NT2/D1 (cell line): ENCODE measurements at places on chromosomes 4 and X.

DNA sequence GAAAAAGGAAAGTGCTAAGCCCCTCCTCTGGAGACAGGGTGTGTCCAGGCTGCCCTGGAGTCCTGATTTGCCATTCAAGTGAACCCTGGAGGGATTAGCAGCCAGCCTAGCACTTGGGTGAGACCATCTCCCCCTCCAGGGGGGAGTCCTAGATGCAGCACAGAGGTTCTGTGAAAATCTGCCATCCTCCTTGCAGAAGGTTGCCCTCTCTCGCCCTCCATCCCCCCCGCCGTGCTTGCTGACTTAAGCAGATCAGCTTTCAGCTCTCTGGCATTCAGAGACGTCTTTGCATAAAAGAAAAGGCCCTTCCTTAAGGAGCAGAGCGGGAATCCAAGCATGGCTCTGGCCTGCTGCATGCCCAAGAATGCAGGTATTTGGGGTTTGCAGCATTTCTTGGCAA is 102.1 kb upstream of the SCML1 start:
- DNase-seq = peak; percentile 93

DNA sequence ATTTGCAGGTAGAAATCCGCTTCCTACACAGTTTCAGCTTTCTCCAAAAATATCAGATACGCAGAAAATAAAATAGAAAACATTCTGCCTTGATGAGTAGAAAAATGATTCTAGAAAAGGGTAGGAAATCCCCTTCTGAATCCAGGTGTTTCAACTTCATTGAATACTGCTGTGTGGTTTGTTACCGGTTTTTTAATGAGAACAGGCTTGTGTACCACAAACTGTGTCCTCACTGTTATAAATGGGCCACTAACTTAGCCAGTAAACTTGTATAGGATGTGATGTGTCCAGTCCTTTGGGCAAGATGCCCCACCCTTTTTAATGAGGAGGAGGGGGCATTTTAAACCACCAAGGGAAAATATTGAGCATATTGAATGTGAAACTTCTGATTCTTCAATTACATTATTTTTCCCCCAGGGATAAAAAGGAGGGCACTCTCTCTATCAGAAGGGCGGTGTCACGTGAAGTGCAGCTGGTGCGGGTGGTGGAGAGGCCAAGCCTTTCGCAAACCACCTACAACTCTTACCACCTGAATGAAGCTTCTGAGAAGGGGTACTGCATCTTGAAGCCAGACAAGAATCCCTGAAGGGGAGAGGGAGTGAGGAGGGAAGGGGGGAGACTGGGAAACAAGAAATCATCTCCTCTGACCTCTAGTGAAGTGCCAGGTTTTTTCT is 4.5 kb downstream of the CXXC4 start:
- DNase-seq = no peak

- no peak for DNase-seq
Measured at GRCh38 chrX:14546190-14546589, 16.9 kb downstream of the GLRA2 start.

DNA sequence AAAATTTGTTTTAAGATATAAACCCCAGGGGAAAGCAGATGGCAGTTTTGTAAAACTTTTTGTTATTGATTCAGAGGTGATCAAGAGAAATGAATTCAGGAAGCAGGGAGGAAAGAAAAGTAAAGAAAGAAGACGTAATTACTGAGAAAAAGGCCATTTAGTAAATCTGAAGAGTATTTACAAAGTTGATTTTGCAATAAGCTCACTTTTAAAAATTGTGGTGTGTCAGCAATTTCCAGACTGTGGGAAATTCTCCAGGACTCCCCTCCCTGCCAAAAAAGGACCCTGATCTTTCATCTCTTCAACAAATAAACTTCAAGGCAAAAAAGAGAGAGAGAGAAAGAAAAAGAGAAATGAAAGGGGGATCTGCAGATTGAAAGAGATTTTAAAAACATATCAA is 36.6 kb downstream of the PCYT1B start:
- no peak for DNase-seq

DNA sequence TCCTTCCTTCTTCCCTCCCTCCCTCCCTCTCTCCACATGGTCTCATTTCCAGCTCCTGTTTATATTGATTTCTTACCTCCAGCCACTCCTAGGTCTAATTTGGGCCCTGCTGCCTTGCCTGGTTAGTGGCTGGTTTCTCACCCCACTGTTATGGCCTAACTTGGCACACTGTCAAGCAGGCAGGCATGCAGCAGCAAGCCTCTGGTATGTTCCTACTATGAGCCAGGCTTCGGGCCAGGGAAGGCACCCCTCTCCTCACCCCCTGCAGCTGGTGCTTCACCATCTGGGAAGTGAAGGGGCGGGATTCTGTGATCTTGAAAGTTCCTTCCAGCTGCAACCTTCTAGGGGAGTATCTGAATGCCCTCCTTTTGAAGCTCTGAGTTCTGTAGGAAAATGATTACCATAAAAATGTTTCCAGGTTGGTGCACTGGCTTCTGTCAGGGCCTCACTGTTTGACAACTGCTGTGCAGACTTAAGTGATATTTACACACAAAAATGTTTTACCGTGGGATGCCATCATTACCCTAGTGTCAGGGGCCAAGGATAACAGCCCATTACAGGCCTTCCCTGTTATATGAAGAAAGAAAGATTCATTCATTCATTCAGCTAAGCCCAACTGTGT is 10.1 kb upstream of the VMA21 start:
- no peak for DNase-seq

DNA sequence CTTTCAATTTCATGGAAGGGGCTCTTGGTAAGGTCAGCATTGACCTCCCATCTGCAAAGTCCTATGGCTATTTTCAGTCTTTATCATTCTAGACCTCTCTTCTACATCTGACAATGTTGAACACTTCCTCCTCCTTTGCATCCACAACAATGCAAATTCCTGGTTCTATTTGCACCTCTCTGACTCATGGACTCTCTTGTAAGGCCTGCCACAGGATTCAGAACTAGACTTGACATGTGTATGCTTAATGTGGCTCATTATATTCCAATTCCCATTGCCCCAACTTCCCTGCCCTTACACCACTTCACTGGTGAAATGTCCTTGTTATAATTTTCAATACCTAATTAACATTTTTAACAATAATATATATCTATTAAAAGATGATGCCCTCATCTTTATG is 314.3 kb upstream of the FGF13 start:
- DNase-seq = no peak

- peak; percentile 84 for DNase-seq
Measured at GRCh38 chrX:19990556-19991349, at the start of gene BCLAF3. BCLAF3 (minus strand) TSS chrX:19991061; CDS start chrX:19970264, 20,797 bp downstream.

DNA sequence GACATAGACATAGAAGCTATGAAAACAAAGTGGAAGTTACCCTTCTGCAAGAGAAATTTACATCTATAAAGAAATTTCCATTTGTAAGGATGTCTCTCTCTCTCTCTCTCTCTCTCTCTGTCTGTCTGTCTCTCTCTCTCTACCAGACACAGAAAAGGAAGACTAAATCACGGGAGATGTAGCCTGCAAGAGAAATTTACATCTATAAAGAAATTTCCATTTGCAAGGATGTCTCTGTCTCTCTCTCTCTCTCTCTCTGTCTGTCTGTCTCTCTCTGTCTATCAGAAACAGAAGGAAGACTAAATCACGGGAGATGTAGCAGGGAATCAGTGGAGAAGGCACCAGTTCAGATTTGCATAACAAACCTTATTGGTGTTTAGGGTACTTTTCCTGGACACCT is 65.6 kb upstream of the CTSO start:
- DNase-seq = no peak

- DNase-seq = no peak
Measured at GRCh38 chr4:53659112-53659511, 67.8 kb upstream of the LNX1 start.

GRCh38 chrX:13571136-13571535 is 1.7 kb downstream of the EGFL6 start:
- no peak for DNase-seq

- DNase-seq = no peak
Measured at GRCh38 chrX:7272346-7272745, 124.4 kb upstream of the PUDP start.

DNA sequence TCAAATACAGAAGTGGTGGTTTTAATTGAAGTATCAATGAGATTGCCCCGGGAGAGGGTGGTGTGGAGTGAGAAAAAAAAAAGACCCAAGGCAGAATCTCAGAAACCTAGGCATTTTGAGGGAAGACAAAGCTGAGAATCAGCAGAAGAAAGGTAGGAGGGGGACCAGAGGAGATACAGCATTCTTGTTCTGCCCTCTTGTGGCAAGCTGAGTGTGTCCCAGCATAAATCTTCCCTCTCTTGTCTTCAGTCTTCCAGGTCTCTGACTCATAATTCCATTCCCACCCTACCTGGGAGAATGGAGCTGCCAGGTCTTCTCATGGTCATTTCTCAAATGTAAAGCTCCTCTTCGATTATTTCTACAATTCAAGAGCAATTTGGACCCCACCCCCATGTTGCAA is 32.7 kb upstream of the MAGED1 start:
- DNase-seq = peak; percentile 35

- no peak for DNase-seq
Measured at GRCh38 chrX:79630033-79631009, 263.2 kb upstream of the ITM2A start.

GRCh38 chr4:3346146-3346545 is 53.3 kb downstream of the RGS12 start:
- DNase-seq = peak; percentile 40

DNA sequence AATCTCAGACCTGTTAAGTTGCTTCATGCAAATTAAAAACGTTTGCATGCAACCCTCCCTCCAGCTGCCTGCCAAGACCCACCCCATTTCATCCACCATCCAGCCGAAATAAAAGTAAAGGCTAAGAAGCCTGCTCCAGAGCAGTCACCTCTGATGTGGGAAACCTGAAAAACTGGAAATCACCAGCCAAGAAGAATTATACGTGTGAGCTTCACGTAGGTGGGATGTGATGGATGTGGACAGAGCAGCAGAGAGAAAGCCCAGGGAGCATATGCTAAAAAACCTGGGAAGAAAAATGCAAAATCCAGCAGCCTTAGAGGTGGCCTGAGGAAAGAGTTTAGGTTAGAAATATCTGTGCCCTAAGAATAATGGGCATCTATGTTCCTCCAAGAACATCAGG is 160.6 kb upstream of the STS start:
- no peak for DNase-seq

- no peak for DNase-seq
Measured at GRCh38 chrX:12309040-12309743, 170.9 kb downstream of the FRMPD4 start.

GRCh38 chr4:86152454-86152853 is 207.4 kb downstream of the MAPK10 start:
- no peak for DNase-seq

GRCh38 chr4:137312257-137312656 is 220.0 kb downstream of the PCDH18 start:
- no peak for DNase-seq

DNA sequence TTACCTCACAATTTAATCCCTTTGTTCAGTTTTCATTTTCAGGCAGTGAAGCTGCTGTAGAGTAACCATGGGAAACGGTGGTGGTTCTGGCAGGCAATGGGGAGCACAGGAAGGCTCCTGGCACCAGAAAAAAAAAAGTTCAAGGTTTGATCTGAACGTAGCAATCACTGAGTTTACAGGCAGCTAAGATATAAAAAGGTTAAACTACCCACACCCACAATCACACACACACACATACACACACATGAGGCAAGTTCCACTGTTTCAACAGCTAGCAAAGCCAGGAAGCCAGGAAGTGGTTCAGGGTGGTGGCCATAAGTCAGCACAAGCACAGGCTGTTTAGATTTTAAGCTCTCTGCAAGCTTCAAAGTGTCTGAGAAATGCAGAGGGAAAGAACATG is at the start of gene SULT1B1:
SULT1B1 (minus strand) TSS at position 166 of the 400 bp plus-strand sequence. CDS start 5,403 bp downstream, outside the sequence.
- no peak for DNase-seq

GRCh38 chr4:184911310-184911709 is 85.5 kb upstream of the ACSL1 start:
- no peak for DNase-seq

DNA sequence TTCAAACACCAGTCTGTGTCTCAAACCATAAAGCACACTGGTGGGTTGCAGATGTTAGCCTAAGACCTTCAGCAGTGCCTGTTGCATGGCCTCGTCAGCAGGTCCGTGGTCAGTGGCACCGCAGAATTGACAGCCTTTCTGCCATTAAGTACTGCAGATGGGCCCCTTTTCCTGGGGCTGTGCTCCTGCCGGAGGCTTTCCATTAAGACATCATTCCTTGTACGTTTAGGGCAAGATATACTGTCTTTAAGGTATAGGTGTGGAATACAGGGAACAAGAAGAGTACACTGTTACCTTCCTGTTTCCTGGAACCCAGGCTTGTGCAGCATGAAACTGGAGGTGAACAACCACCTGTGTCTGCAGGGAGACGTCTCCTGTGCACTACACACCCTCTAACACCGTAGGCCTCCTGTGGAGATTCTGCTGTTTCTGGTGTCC is 67.9 kb upstream of the WDR1 start:
- no peak for DNase-seq

DNA sequence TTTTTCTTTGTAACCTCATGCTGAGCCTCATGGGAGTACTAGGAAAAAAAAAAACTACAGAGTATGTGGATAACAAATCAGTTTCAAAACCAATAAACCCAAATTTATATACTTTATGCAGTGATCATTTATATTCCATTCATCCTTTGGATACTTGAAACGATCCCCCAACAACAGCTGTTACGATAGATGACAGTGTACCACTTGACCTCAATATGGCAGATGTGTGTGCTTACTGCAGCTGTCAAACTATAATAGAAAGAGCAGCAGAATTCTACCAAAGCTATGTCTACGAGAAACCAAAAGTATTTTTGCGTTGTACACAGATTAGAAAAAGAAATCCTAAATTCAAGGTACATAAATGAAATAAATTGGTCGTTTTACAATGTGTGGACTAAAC is 337.8 kb downstream of the PDGFC start:
- DNase-seq = no peak

GRCh38 chrX:16876696-16877095 is 6.5 kb upstream of the RBBP7 start:
- DNase-seq = no peak

DNA sequence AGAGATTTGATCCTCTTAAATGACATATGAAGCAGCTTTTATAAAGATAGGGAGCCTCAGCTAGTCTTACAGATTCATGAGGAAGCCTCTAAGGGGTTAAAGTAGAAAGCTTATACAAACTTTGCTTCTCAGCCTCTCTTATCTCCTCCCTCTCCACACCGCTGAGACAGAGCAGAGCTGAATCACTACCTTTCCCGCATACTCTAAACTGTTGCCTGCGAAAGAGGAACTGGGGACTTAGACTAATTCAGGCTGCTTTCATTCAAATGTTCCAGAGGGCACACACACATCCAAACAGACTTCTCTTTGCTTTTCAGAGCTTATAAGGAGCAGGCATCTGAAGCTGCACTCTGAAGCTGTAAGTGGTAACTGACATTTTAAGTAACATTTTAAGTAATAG is at the start of gene SERTM2:
SERTM2 (plus strand) TSS at position 169 of the 400 bp plus-strand sequence. CDS start 7,213 bp downstream, outside the sequence.
- peak; percentile 47 for DNase-seq

DNA sequence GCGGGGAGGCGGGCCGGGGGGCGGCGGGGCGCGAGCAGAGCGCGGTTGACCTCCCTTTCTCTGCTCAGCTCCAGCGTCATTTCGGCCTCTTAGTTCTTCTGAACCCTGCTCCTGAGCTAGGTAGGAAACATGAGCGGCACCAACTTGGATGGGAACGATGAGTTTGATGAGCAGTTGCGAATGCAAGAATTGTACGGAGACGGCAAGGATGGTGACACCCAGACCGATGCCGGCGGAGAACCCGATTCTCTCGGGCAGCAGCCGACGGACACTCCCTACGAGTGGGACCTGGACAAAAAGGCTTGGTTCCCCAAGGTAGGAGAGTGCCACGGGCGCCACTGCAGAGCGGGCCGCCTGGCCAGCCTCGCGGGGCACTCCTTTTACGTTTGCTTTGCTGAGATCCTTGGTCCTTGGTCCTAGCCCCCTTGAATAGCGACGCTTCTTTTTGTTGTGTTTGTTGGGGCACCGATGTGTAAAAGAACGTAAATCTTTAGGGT is at the start of gene HTATSF1:
HTATSF1 (plus strand) TSS at position 37 of the 497 bp plus-strand sequence; CDS start at position 130, 93 bp downstream.
- DNase-seq = no peak

GRCh38 chr4:40240040-40240653 is 43.3 kb downstream of the RHOH start:
- DNase-seq = no peak
